ENCODE measurements at places on chromosomes 1 and 21. TPM values are rescaled to one million over a fixed set of nuclear protein-coding genes. Genes with fewer than 3 reads are reported as not detected.

Gene SLAMF9
- total RNA-seq: not detected

Gene DRAXIN
- total RNA-seq: 0.97 TPM

DNA sequence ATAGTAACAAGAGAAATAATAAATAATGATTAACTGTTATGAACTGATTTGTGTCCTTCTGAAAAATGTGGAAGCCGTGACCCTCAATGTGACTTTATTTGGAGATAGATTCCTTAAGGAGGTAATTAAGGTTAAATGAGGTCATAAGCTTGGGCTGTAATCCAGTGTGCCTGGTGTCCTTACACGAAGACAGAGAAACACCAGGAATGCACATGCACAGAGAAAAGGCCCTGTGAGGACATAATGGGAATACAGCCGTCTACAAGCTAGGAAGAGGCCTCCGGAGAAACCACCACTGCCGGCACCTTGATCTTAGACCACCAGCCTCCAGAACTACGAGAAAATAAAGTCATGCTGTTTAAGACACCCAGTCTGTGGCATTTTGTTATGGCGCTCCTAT is 215.9 kb downstream of the NEGR1 start:
- no peak for DNase-seq

DNA sequence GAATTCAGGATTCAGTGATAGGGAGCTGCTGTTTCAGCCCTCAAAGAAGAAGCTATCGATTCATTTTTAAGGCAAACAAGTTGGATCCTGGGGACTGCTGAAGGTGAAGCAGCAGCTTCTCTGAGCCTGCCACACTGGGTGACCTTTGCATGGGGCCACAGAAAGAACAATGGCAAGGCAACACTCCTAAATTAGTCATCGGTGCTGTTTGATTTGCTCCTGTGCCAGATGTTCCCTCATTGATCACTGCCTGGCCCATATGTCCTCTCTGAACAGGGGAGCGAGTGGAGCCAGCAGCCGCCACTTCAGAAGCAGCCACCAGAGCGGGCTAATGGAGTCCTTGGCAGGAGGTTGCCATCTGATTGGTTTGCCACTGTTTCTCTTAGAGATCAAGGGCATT is 391.5 kb downstream of the NTNG1 start:
- DNase-seq: no peak

- DNase-seq: no peak
Observed at GRCh38 chr1:161299347-161299746, 10.4 kb downstream of the MPZ start.

Gene ERG
- total RNA-seq: 1.8 TPM

DNA sequence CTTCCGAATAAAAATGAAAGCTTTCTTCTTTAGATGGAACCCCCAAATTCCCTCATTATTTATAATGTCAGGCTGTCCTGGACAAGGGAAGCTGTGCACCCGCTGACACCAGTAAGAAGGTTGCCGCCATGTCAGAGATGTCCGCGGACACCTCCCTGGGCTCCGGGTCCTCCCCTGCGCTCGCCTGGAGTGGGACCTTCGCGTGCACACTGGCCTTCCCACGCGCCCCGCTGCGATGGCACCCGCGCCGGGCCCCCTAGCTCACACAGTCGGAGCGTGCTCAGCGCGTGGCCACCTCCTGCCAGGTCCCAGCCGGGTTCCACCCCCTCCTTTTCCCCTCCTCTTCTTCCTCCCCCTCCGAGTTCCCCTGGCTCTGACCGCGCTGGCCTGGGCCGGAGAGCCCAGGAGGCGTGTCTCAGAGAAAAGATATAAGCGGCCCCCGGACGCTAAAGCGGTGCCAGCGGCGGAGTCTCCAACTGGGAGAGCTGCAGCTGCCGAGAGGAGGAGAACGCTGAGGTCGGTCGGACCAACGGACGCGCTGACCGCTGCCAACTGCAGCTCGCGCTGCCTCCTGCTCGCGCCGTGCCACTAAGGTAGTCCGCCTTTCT is at the start of gene G0S2:
Gene G0S2, plus strand, starts transcription at position 456 of the 608 bp plus-strand sequence. CDS start 273 bp downstream, outside the sequence.
- DNase-seq: peak; percentile 56

Gene KRTAP15-1
- total RNA-seq: not detected

Gene SYNC
- total RNA-seq: 63.1 TPM

DNA sequence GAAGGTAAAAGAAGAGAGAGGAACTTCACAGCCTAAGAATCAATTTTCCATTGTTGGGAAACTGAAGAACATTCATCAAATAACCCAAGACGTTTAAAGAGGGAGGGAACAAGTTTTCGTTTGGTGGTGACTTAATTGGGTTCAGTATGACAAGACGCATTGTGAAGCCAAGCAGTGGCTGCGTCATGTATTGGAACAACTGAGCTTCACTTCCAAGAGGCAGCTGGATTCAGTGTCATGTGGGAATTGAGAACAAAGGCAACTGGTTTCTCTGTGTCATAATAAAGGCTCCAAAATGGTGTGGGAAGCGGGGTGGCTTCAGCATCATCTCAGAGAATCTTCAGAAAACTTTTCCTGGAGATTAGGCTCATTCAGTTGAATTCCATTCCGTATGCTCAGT is 29.8 kb upstream of the RC3H1 start:
- DNase-seq: no peak
